Panc1 (cell line): ENCODE measurements at places on chromosomes 4 and X.

- no peak for DNase-seq
Measured at GRCh38 chr4:108738003-108738706, 24.7 kb downstream of the ETNPPL start.

DNA sequence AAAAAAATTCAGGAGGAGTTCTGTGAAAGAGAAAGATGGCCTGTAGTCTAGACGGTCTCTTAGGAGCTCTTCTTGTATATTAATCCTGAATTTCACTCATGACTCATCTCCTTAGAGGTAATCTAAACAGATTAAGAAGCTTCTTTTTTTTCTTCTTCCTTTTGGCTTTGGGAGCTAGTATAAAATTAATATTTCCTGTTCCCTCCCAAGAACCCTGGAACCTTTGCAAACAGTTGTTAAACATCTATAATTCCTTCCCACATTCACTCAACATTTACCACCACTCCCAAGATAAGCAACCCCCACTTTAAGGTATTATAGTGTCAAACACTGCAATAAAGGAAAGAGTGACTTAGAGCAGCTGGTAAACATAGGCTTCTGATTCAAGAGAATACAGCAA is 146.4 kb upstream of the EDNRA start:
- DNase-seq, result no peak

GRCh38 chr4:159103384-159103990 is 608 bp downstream of the RAPGEF2 start:
- no peak for DNase-seq

DNA sequence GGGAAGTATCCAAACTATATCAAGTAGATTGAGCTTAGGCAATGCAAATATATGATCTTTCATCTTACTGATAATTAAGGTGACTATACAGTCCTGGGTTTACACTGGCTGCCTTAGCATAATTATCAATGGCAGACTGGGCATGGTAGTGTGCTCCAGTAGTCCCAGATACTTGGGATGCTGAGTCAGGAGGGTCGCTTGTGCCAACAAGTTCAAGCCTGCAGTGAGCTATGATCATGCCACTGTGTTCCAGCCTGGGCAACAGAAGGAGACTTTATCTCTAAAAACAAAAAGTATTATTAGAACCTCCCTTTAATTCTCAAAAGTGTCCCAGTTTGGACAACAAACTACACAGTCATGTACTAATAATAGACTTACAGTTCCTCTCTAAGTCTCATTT is 99.4 kb upstream of the RASGEF1B start:
- no peak for DNase-seq

DNA sequence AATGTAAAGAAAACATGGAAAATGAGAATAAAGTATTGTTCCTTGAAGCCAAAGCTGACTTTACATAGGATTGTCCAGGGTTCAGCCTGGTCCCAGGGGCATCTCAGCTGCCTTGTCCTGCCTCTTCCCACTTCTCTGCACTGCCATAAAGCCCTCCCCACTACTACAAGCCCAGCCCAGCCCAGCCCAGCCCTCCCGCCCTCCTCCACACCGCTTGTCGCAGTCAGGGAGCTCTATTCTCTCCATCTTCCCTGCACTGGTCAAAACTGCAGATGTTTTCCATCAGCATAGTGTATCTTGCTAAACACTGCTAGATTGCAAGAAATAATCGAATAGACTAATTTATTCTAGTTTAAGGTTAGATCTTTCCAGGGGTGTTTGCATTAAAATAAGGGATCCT is 100.3 kb downstream of the TENM3 start:
- DNase-seq, result no peak

GRCh38 chr4:38924353-38924752 is 56.7 kb downstream of the FAM114A1 start:
- DNase-seq, result no peak

DNA sequence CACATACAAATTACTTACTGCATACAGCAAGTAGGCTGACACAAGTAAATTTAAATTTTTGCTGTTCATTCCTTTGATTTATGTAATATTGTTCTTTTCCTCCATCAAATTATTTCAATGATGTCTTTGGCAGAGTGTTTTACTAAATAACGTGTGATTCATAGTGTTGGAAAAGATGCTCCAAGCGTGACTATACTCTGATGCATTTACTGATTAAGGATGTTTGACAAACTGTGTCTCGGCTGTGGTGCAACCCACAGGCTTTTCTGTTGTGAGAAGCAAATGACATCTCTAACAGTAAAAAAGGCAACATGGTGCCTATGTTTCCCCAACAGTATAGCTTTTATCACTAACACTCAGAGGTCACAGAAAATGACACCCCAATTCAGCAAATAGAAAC is 540.9 kb downstream of the PPP4R3C start:
- no peak for DNase-seq

- DNase-seq, result no peak
Measured at GRCh38 chr4:61771056-61771455, 570.9 kb downstream of the ADGRL3 start.

GRCh38 chrX:13263560-13264251 is 56.1 kb downstream of the ATXN3L start:
- no peak for DNase-seq

- no peak for DNase-seq
Measured at GRCh38 chr4:159425737-159426305, 322.9 kb downstream of the RAPGEF2 start.

DNA sequence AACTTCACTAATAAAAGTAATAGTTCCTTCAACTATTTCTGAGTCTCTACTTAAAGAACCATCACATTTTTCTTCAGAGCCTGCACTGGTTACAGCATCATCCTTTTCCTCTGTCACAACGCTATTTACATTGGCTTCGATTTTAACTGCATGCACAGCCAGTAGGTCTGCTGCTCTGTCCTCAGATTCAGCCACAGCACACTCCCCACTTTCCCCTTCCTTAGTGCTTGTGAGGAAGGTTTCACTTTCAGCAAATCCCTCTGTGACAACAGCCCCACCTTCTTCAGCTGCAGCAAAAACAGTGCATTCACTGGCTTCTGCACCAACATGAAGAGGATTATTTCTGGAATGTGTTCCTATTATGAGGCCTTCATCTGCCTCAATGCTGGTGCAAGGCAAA is 25.7 kb downstream of the BOD1L1 start:
- DNase-seq, result no peak

GRCh38 chrX:132592880-132593279 is 104.0 kb upstream of the MBNL3 start:
- DNase-seq, result no peak

- no peak for DNase-seq
Measured at GRCh38 chrX:144295921-144296320, 412.1 kb downstream of the UBE2NL start.

DNA sequence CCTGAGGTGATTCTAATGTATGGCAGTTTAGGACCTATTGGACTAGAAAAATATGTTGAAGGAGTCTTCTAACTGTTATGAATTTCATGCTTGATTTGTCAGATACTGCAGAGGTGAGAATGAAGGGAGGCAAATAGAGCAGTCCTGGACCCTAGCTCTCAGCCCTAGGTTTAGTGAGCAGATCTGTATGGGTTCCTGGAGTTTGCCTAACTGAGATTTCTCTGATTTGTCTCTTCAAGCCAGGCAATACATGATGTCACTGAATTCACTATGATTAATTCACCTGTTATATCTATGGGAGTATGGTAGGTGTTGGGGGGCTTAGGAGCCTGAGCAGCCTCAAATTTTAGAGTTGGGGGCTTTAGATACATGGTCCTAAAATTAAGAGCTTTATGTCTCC is 2.6 kb downstream of the MND1 start:
- DNase-seq, result no peak

- DNase-seq, result no peak
Measured at GRCh38 chr4:128285085-128285997, 2.3 kb downstream of the PGRMC2 start.

DNA sequence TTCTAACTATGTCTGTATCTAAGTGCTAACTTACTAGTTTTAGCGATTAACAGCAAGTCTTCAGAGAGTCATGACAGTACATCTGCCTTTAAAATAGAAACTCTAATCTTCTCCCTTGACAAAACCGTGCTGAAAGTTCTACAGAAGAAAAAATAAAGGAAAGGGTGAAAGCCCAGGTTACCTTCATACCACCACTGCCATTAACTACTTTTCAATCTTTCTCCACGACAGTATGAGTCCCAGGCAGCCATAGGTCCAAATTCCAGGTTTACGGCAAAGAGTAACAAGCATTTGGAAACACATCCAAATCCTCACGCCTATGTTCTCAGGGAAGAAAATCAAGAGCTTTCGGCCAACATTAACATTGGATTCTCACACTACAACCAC is 12.4 kb upstream of the ZCCHC13 start:
- DNase-seq, result no peak

DNA sequence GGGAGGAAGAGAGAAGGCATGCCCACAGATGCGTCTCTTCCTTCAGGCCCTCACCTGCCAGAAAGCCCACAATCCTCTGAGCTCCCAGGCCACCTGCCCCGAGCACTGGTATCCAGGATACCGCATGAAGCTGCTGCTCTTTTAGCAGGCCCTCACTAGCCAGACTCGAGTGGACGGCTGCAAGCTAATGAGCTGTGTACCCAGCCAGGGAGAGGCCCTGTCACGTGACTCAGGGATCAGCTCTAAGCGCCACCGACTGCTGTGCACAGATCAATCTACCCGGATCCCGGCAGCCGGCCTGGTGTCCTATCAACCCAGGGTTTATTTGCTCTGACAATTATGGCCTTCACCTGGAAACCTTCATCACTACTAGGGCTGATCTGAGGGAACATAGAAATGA is 39.0 kb downstream of the BCOR start:
- DNase-seq, result no peak

DNA sequence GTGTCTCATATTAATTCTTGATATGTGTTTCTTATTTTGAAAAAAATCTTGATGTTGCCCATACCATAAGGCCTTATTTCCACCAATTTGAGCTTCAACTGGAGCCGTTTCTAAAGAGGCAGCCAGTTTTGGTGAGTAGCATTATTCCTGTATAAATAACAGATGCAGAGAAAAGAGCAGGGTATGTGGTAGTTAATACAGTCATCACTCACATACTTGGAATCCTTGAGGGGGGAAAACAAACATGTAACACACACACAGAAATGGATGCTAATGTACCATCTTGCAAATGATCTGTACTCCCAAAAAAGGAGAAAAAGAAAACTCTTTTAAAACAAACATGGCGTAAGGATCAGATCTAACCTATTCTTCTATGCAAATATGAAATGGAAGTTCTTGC is 389.7 kb downstream of the GPM6A start:
- DNase-seq, result no peak

DNA sequence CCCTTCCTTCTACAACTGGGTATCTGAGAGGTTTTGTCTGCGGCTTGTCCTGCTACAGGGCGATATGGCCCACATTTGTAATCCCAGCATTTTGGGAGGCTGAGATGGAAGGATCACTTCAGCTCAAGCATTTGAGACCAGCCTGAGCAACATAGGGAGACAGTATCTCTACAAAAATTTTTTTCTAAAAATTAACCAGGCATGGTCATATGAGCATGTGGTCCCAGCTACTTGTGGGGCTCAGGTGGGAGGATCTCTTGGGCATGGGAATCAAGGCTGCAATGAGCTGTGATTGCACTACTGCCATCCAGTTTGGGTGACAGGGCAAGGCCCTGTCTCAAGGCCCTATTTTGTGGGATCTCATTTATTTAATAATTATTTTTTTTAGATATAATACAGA is 420.6 kb upstream of the PABPC4L start:
- DNase-seq, result no peak

GRCh38 chr4:83724485-83725335 is 188.8 kb downstream of the GPAT3 start:
- DNase-seq, result no peak

- DNase-seq, result no peak
Measured at GRCh38 chr4:184382189-184382846, 92.0 kb downstream of the IRF2 start.

GRCh38 chr4:105543346-105543745 is 9.1 kb upstream of the ARHGEF38 start:
- no peak for DNase-seq

GRCh38 chr4:184028561-184029374 is 123.7 kb downstream of the STOX2 start:
- no peak for DNase-seq

DNA sequence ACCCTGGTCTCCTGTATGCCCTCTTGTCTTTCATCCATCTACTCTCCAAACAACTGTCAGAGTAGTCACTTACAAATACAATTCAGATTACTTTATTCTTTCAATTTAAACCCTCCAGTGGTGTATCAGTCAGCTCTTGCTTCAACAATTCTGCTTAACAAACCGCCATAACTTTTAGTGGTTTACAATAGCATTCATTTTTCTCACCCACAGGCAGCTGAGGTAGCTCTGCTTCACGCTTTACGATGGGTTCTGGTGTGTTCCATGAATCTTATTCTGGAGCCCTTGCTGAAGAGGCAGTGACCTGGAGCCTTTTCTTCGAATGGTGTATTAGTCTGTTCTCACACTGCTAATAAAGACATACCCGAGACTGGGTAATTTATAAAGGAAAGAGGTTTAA is 86.2 kb upstream of the CAMK2D start:
- DNase-seq, result no peak

DNA sequence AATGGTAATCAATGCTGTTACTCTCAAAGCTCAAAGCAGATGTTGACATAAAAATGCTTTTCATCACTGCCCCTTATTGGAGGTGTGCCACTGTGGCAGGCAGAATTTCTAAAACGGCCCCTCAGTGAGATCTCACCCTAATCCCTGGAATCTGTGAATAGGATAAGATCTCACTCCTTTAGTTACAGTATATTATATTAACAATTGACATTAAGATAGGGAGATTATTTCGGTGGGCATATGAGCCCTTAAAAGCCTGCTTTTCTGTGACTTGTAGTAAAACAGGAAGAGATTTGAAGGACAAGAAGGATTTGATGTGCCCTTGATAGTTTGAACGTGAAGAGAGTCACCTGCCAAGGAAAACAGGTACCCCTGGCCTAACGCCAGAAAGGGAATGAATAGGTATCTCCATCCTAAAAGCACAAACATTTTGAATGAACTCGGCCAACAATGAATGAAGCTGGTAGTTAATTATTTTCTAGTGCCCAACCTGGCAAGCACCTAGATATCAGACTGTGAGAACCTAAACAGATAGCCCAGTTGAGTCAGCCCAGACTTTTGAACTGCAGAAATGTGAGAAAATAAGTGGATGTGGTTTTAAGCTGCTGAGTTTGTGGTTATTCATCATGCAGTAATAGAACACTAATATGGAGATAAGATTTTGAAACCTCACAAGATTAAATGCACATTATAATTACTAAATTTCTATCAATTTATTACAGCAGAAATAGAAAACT is 881.6 kb downstream of the PCDH18 start:
- no peak for DNase-seq

DNA sequence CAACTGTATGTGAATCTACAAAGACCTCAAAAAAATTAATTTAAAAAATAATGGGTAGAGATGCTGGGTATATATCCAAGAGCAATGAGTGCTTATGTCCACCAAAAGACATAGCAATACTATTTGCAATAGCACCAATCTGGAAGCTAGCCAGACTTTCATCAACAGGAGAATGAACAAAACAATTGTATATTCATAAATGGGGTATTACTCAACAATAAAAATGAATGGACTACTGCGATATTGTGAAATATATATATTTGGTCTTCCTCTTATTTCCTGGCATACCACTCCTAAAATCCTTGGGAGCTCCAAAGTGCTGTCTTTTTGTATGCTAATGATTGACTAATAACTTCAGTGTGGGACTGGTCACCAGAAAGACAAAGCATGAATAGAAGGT is 77.5 kb downstream of the MSN start:
- DNase-seq, result no peak

GRCh38 chrX:42290608-42291007 is 367.3 kb upstream of the CASK start:
- no peak for DNase-seq

GRCh38 chr4:965048-965765 is 8.2 kb downstream of the DGKQ start:
- no peak for DNase-seq
